ENCODE measurements at places on chromosomes 5 and 9.
A peak's percentile ranks its signal among the peaks of the same experiment; 100 is the strongest.

DNA sequence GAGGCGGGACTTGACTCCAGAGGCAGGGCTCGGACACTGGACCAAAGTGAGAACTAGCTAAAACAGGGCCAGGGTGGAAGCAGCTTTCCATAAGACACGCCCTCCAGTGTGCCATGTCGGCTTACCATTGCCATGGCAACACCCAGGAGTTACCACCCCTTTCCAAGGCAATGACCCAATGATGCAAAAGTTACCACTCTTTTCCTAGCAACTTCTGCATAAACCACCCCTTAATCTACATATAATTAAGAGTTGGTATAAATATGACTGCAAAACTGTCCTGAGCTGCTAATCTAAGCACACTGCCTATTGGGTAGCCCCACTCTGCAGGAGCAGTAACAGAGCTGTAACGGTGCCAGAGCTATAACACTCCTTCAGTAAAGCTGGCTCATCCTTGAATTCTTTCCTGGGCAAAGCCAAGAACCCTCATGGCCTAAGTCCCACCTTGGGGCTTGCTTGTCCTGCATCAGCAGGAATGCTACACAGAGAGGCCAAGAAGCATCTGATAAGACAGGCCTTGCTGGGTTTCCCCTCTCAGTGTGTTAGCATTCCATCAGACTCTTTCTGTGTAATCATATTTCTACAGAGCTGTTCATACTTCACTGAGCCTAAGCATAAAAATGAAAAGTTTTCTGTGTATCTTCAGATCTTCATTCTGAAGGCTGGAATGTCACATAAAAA lies 262.7 kb upstream of the KLF9 start:
- DNase-seq: no peak

DNA sequence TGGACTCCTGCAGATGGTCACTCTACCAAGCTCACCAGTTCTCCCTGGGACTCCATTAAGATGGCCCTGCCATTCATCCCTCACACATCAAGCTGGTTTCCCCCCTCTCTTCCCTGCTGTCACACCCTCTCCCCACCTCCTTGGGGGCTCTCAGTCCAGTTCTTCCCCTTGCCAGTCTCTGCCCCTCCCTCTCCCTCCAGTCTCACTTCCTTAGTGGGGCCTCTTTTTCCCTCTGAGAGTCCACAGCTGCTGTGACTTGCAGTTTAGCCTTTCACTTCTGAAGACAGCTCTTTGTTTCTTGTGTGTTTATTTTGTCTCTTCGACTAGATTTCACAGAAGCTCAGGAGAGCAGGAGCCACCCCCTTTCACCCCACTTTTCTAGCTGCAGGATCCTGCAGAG lies 10.5 kb downstream of the DOCK2 start:
- DNase-seq: peak; percentile 85

DNA sequence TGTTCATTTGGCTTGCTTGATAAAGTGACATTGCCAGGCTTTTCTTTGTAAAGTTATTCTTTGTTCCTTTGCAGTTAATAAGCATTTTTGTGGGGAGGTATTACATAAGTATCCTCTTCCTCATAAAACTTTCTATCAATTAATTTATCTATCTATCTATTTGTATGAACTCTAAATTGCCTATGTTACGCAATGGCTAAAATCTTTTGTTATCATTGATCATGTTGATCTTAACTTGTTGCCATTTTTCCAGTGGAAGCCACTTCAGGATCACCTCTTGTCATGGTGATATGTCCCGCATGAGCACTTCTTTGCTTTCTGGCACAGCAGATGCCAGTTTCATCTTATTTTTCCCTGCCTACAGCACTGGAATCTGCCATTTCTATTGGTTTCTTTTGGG lies 436.7 kb upstream of the KIF2A start:
- no peak for DNase-seq

GRCh38 chr9:96875461-96876142 lies 21.3 kb upstream of the ZNF782 start:
- peak; percentile 55 for DNase-seq

DNA sequence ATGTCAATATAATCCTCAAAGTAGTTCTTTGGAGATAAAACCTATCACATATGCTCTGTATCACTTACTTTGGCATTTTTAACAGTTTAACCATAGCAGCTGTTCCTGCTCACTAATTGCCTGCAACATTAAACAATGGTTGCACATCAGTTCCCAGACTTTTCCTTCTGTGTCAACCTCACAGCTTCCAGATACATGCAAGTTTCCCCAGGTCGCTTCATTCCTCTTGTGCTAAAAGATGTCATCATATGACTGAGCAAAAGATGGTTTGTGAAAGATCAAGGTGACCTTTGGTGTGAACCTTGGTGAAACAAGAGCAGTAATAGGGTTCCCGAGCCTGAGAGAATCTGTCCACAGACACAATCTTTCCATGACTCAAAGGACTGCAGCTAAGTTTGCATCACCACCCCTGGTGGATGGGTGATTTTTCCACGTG lies 500.4 kb upstream of the PAPPA start:
- no peak for DNase-seq

DNA sequence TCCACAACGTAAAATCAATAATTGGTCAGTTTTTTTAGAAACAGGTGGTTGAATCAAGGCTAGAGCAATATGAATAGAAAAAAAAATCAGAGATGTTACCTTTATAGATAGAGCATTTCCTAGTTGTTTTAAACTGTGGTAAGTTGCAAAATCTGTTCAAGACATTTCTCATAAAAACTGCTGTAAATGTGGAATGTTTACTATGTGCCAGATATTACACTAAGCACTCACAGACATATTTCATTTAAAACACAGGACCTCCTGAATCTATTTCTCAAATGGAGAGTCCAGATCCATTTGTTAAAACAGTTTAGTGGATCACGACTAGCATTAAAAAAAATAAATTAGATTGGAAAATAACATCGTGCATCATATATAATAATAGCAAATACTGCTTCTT lies 570.0 kb upstream of the ZNF608 start:
- no peak for DNase-seq

GRCh38 chr9:130343445-130343918 lies 77.9 kb downstream of the HMCN2 start:
- no peak for DNase-seq

DNA sequence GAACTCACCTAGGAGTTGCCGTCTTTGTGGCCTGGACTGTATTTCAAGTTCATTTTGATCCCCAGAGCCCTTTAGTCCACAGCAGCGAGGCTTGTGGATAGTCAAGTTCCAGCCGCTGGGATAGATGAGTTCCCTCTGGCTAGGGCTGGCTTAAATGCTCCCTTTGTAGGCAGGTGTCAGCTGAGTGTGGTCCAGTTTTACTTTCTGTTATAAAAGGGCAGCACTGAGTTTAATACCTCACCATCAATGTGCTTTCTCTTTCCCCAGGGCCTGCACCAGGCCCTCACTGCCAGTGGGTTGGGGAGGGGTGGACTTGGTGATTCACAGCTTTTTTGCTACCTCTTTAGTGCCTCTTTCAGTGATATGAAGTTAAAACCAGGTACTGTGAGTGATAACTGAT lies 188.2 kb downstream of the SLCO4C1 start:
- DNase-seq: no peak

DNA sequence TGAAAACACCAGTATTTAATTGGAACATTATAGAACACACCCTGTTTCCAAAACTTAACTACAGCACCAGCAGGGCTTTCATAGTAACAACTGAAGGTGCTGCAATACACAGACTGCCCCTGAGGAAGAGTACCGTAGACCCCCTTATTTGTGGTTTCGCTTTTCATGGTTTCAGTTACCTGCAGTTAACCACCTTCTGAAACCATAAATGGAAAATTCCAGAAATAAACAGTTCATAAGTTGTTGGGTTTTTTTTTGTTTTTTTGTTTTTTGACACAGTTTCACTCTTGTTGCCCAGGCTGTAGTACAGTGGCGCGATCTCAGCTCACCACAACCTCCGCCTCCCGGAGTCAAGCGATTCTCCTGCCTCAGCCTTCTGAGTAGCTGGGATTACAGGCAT lies 9.5 kb upstream of the GLDC start:
- no peak for DNase-seq

- no peak for DNase-seq
These were observed 240.8 kb upstream of the ZNF462 start for GRCh38 chr9:106622164-106622487.

DNA sequence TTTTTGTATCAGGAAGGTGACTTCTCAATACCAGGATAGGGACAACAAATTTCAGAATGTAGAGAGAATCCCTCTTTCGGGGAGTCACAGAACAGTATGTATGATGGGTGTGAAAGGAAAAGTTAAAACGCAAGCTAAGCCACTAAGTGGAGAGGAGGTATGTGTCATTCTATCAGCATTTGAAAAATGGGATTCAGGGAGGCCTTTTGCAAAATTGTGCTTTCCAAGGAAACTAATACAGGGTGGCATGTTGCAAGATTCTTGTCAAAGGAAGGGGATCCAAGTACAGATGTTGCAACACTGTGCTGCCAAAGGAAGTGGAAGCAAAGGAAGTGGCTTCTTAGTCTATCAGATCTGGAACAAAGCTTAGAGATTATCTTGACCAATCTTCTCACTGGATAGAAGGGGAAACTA lies 12.6 kb upstream of the TNIP1 start:
- DNase-seq: peak; percentile 94

- DNase-seq: no peak
These were observed 7.7 kb upstream of the NPM1 start for GRCh38 chr5:171379961-171380360.

GRCh38 chr5:128681764-128682592 lies 143.9 kb upstream of the FBN2 start:
- no peak for DNase-seq

- no peak for DNase-seq
These were observed at the start of gene TPM2 for GRCh38 chr9:35689542-35690293. TSS of gene TPM2 (minus strand) at chr9:35689925. CDS start at chr9:35689817, 108 bp downstream.

- DNase-seq: no peak
These were observed 104.1 kb downstream of the GAS1 start for GRCh38 chr9:86843206-86843605.

GRCh38 chr5:175609526-175609925 lies 48.3 kb upstream of the HRH2 start:
- DNase-seq: no peak

DNA sequence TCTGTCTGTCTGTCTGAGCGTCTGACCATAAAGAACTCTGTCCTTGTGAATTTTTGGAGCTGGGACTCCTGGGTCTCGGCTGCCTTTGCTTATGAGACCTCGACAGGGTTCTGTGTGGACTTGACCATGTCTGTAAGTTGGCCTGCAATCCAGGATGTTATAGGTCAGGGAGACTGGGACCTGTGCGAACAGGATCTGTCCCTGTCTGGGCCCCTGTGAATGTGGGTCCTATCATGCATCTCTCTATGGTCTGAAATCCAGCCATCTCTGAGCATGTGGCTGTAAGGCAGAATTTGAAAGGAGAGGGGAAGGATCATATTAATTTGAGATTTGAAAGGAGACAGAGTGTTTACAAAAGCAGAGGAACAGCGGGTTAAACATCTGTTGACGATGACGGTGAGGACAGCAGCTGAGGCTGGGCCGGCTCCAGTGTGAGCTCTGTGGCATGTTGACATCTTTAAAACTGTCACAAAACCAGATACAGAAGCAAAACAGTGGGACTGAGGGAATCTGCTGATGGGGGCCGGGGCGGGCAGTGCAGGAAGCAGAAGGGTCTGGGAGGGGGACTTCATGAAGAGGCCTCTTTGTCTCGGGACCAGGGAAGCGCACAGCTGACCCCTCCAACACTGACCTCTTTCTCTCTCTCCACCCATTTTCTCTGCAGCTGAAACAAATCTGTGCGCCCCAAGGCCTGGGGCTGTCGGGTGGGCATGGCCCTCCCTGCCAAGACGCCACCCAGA lies 19.1 kb upstream of the MVB12B start:
- DNase-seq: no peak
